ENCODE measurements at places on chromosomes 13 and 19.

GRCh38 chr19:54653181-54653809, 9.5 kb upstream of the LILRB4 start:
- DNase-seq, result peak; percentile 53

GRCh38 chr19:19319732-19320360, 463 bp downstream of the SUGP1 start:
- no peak for DNase-seq

GRCh38 chr13:89343165-89343564, 1672.0 kb downstream of the SLITRK5 start:
- no peak for DNase-seq

GRCh38 chr13:77325371-77325980, 1.4 kb downstream of the MYCBP2 start:
- DNase-seq, result no peak

DNA sequence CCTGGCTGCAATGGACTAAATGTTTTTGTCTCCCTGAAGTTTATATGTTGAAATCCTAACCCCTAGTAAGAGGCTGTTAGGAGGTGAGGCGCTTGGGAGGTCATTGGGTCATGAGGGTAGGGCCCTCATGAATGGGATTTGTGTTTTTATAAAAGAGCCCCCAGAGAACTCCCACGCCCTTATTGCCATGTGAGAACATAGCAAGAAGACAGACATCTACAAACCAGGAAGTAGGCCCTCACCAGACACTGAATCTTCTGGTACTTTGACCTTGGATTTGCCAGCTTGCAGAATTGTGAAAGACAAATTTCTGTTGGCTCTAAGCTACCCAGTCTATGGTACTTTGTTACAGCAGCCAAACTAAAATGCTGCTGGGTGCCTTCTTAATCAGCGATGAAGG, 96.1 kb upstream of the SPATA13 start:
- no peak for DNase-seq

DNA sequence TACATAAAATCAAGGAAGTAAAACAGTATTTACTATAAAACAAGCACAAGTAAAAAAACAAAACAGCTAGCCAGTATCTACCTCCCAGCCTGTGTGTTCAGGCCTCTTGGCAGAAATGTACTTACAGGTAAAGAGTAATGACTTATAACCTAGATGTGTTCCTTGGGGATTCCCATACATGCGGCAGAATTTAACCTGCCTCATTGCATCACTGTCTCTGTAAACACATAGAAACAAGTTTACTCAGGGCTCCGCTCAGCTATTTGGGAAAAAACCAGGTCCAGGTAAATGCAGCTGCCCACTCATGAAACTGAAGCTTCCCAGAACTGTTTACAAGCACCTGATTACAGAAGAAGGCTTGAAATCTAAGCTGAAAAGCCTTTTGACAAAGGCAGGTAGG, 50.7 kb upstream of the SERP2 start:
- DNase-seq, result no peak

GRCh38 chr13:44422755-44423643, 49.4 kb downstream of the SERP2 start:
- DNase-seq, result no peak

GRCh38 chr13:73556902-73557301, 498.1 kb downstream of the KLF5 start:
- no peak for DNase-seq

DNA sequence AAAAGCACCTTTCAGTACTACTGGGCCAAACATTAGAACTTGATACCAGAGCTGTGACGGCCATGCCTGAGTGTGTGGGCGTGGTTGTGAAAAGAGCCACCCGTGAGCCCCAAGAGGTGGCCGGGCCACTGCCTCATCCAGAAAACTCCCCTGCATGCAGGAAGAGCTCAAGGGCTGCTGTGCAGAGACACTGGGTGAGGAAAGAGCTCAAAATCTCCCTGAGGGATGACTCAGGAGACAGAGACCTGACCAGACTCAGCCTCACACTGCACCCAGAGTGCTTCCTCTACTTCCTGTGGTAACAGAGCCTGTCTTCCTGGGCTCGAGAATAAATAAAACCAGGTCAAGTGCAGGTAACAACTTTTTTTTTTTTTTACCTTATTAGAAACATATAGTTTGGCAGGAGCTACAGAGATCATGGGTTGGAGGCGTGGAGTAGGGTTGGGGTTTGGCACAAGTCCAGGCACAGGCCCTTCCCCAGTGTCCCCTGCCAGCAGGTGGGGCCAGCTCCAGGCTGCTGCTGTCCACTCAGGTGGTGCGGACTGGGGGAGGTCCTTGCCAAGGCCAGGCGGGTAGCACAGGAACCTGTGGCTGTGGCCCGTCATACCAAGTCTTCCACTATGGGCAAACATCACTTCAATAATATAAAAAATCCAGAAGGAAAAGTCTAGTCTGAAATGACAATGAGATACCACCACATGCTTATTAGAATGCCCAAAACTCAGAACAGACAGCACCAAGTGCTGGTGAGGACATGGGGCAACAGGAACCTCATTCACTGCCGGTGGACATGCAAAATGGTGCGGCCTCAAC, 25.5 kb downstream of the ELL start:
- DNase-seq, result no peak

DNA sequence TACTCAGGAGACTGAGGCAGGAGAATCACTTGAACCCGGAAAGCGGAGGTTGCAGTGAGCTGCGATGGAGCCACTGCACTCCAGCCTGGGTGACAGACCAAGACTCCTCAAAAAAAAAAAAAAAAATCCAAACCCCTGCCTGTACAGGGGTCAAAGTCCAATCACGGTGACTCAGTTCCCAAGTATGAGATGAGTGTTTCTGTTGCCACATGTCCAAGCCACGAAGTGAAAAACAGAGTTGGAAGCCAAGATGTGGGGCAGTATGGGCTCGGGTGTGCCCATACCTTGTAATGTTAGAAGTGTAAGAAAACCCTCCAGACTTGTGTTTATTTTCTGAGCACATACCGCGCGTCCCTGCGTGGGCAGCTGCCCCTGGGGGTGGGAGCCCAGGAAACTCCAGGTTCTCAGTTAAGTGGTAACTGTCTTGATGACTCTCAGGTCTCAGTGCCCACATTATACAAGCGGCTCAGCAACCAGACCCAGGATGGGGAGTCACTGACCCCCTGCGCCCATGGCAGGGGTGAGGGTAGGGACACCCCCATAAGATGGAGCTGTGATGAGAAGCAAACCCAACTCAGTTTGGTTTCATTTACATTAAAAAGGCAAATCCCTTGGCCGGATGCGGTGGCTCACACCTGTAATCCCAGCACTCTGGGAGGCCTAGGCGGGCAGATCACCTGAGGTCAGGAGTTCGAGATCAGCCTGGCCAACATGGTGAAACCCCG, 1.2 kb upstream of the GPX4 start:
- DNase-seq, result no peak

GRCh38 chr13:74132776-74133656, 1.2 kb downstream of the KLF12 start:
- DNase-seq, result peak; percentile 25

- no peak for DNase-seq
Observed at GRCh38 chr13:91313581-91313980, 33.9 kb upstream of the MIR17HG start.

GRCh38 chr19:16293118-16294091, 31.2 kb upstream of the KLF2 start:
- no peak for DNase-seq

GRCh38 chr13:110471833-110472162, 89.7 kb downstream of the RAB20 start:
- DNase-seq, result no peak

DNA sequence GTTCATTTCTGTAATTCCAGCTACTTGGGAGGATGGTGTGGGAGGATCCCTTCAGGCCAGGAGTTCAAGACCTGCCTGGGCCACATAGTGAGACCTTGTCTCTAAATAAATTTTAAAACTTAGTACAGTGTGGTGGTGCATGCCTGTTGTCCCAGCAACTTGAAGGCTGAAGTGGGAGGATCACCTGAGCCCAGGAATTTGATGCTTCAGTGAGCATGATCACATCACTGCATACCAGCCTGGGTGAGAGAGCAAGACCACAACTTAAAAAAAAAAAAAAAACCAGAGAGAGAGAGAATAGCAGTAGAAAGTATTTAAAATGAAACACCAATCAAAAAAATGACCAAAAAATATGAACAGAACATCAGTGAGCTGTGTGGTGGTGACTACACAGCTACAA, 7.1 kb upstream of the ZNF823 start:
- no peak for DNase-seq

GRCh38 chr19:574658-575526, 2.5 kb downstream of the BSG start:
- DNase-seq, result no peak

- no peak for DNase-seq
Observed at GRCh38 chr19:40641281-40641680, 40.1 kb downstream of the LTBP4 start.

- no peak for DNase-seq
Observed at GRCh38 chr13:110458594-110459365, 102.7 kb downstream of the RAB20 start.

GRCh38 chr19:33203529-33203928, 9.4 kb downstream of the LRP3 start:
- peak; percentile 25 for DNase-seq

- no peak for DNase-seq
Observed at GRCh38 chr13:70874636-70875035, 766.4 kb upstream of the KLHL1 start.

GRCh38 chr13:94664889-94665288, 47.5 kb downstream of the SOX21 start:
- no peak for DNase-seq

DNA sequence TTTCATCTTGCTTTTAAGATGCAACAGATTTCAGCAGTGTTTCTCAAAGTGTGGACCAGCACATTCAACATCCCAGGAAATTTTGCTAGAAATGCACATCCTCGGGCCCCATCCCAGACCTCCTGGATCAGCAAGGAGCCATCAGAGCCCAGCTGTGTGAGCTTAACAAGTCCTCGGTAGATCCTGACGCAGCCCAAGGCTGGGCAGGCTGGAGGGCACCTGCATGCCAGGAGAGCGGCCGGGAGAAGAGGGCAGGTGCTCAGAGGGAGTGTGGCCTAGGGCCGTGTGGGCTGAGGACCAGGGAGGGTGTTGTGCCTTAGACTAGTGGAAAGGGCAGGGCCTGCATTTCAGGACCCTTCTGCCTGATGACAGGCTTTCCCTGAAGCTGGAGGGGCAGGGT, 2.2 kb upstream of the MCF2L start:
- DNase-seq, result no peak

GRCh38 chr13:28421676-28422410, 73.1 kb downstream of the FLT1 start:
- no peak for DNase-seq

GRCh38 chr13:74555651-74556420, 421.6 kb upstream of the KLF12 start:
- no peak for DNase-seq

GRCh38 chr19:296476-297225, 5.4 kb upstream of the PLPP2 start:
- no peak for DNase-seq

DNA sequence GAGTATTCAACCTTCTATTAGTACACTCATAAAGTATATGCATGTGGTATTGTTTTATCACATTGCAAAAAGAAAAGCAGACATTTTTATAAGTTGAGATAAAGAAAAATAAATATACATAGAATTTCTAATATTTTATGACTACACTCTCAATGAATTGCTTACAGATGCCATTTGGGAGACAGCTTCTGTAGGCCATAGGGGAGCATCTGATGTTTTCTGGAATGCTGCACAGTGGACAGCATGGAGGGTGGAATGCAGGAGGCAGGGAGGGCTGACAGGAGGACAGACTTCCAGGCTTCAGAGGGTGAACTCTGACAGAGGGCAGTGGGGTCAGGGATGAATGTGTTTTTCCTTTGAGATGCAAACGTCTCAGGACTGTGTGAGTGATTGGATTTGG, 45.8 kb downstream of the MIPEP start:
- no peak for DNase-seq
